ENCODE measurements at places on chromosomes 5 and 9. TPM values are rescaled to one million over a fixed set of nuclear protein-coding genes. Genes with fewer than 3 reads are reported as not detected.

CCDC192 gene
- total RNA-seq, result not detected

SPOUT1 gene
- 30.1 TPM for total RNA-seq

DNA sequence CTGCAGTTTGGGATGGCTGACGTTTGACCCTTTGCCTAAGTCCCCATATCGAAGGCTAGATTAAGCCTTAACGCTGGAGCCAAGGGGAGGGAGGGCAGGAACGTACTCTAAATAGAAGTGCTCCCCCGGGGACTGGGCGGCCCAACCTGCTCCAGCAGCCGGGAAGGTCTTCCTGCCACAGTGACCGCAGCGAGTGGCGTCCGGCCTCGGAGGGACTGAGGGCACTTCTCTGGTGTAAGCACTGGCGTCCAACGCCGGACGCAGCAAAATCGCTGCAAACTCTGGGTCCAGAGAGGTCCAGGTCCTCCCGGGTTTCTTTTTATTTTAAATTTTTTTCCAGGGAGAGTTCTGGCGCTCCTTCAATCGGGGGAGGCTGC is 505 bp upstream of the ACER2 start:
- H3K4me1 ChIP-seq, result peaks cover 13% of the 10 kb centered on the region
- DNase-seq, result no peak
- H3K27me3 ChIP-seq, result no peaks in the 10 kb centered on the region
- H3K27ac ChIP-seq, result no peak overlapping the region

ASPN gene
- 0.12 TPM for total RNA-seq

DNA sequence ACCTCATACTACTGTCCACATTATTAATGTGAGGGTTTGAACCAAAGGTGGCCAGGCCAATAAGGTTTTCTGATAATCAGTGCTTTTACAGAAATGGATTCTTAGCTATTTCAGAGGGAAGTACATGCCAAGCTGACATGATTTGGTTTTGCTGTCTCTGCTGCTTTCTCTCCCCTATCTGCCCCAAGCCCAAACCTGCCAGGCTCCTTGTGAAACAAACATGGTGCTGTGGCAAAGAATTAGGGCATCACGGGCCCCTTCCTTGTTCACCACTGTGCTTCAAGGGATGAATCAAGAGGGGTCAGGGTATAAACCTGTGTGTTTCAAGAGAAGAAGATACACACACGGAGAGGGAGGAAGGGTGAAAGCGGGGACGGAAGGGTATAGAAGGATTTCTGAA is 41.3 kb upstream of the SMU1 start:
- DNase-seq, result no peak
- peaks cover 100% of the 10 kb centered on the region for H3K36me3 ChIP-seq
- H3K27ac ChIP-seq, result peak overlapping the region; percentile 47
- H3K27me3 ChIP-seq, result no peaks in the 10 kb centered on the region

NCS1 gene
- total RNA-seq, result 27.8 TPM

FOXB2 gene
- total RNA-seq, result not detected

GRCh38 chr5:96427824-96428223 is 5.2 kb downstream of the PCSK1 start:
- H3K27ac ChIP-seq, result no peak overlapping the region
- H3K4me3 ChIP-seq, result no peak overlapping the region
- H3K27me3 ChIP-seq, result peaks cover 11% of the 10 kb centered on the region
- no peaks in the 10 kb centered on the region for H3K4me1 ChIP-seq
- DNase-seq, result peak; percentile 51

CDX1 gene
- not detected for total RNA-seq

DNA sequence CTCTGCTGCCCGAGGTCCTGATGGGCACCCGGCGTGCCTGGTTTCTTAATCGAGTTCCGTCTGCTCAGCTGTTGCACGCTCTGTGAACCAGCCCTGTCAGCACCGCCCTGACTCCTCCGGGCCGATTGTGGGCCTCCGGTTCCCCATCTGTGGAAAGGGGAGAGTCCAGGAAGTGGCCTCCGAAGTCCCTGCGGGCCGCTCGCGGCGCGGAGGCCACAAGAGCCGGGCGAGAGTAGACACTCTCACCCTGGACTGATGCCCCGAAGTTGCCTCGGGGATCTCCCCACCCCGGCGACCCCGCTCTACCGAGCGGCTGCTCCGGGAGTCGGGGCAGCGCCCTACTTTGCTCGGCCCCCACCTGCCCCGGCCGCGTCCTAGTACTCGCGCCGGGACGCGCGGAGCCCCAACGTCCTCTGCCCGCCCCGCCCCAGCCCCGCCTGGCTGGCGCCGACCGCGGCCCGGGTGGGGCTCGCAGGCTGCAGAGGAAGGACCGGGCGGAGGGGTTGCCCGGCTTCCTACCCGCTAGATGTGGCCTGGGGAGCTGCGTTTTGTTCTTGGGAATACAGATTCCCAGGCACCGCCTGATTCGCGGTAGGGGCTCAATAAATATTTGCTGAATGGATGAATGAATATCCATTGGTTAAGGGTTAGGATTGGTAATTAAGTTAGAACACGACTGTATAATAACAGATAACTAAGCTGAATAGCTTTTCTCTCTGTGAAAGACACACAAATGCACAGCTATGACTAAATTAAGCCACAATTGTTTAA is 935 bp upstream of the ZNF367 start:
- peak; percentile 51 for DNase-seq
- H3K36me3 ChIP-seq, result no peaks in the 10 kb centered on the region
- H3K4me1 ChIP-seq, result peaks cover 21% of the 10 kb centered on the region
- peak overlapping the region; percentile 93 for H3K4me3 ChIP-seq

GRCh38 chr9:11318946-11319345 is 706.1 kb upstream of the PTPRD start:
- DNase-seq, result no peak
- H3K4me1 ChIP-seq, result no peaks in the 10 kb centered on the region
- H3K4me3 ChIP-seq, result no peak overlapping the region
- no peak overlapping the region for H3K27ac ChIP-seq
- H3K36me3 ChIP-seq, result no peaks in the 10 kb centered on the region

ECM2 gene
- 13.5 TPM for total RNA-seq

SPATA31A3 gene
- total RNA-seq, result not detected

TCOF1 gene
- 68.4 TPM for total RNA-seq

FAXDC2 gene
- total RNA-seq, result 0.79 TPM

GRCh38 chr5:98940581-98940980 is 11.8 kb upstream of the CHD1 start:
- peaks cover 41% of the 10 kb centered on the region for H3K4me1 ChIP-seq
- H3K36me3 ChIP-seq, result peaks cover 10% of the 10 kb centered on the region
- DNase-seq, result no peak
- H3K27me3 ChIP-seq, result no peaks in the 10 kb centered on the region
- H3K27ac ChIP-seq, result peak overlapping the region; percentile 10

DNA sequence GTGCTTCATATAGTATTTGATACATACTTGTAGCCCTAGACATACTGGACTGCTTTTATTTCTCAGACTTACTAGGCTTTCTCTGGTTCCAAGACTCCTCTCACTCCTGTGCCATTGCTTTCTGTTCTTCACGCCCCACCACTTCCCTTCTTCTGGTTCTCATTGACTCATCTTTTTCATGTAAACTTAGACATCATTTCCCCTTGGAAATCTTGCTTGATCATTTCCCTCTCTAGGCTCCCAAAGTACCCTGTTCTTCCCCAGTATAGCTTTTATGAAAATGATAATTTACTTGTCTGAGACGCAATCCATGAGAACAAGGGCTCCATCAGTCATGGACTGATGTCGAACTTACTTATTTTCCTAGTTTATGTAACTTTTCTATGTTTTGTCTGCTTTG is 83.5 kb downstream of the TLR4 start:
- no peaks in the 10 kb centered on the region for H3K4me1 ChIP-seq
- DNase-seq, result no peak
- no peak overlapping the region for H3K4me3 ChIP-seq

- H3K4me3 ChIP-seq, result no peak overlapping the region
- H3K27me3 ChIP-seq, result no peaks in the 10 kb centered on the region
- peaks cover 34% of the 10 kb centered on the region for H3K36me3 ChIP-seq
Observed at GRCh38 chr5:172044631-172045314, 38.3 kb upstream of the FBXW11 start.

DNA sequence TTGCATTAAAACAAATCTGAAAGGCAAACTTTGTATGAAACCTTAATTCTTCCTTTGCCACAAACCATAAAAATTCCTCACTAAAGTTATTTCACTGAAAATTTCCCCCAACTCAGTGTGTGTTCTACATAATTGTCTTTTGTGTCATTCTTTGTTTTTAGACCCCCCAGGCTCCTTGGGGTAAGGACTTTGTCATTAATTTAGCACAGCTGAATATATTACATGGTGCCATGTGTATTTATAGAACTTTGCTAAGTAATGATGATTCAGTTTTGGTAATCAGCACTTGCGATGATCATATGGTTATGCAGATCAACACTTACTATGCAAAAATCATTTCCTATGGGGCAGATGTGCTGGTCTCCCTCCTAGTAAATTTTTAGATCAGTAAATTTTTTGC is 712.1 kb upstream of the MEF2C start:
- no peak for DNase-seq
- H3K4me3 ChIP-seq, result no peak overlapping the region
- H3K27me3 ChIP-seq, result no peaks in the 10 kb centered on the region

LCN10 gene
- total RNA-seq, result not detected

ZNF454 gene
- not detected for total RNA-seq

GRCh38 chr9:134306636-134307600 is 19.3 kb upstream of the RXRA start:
- DNase-seq, result no peak
- no peak overlapping the region for H3K27ac ChIP-seq
- H3K4me1 ChIP-seq, result no peaks in the 10 kb centered on the region
- peaks cover 11% of the 10 kb centered on the region for H3K27me3 ChIP-seq

GRCh38 chr9:34001951-34002350 is 46.7 kb downstream of the UBAP2 start:
- no peak for DNase-seq
- H3K36me3 ChIP-seq, result peaks cover 77% of the 10 kb centered on the region
- H3K27ac ChIP-seq, result no peak overlapping the region

- no peak overlapping the region for H3K4me3 ChIP-seq
- no peaks in the 10 kb centered on the region for H3K36me3 ChIP-seq
- no peak for DNase-seq
- H3K4me1 ChIP-seq, result no peaks in the 10 kb centered on the region
- H3K27ac ChIP-seq, result no peak overlapping the region
Observed at GRCh38 chr9:112124156-112124555, 50.9 kb downstream of the SUSD1 start.

DNA sequence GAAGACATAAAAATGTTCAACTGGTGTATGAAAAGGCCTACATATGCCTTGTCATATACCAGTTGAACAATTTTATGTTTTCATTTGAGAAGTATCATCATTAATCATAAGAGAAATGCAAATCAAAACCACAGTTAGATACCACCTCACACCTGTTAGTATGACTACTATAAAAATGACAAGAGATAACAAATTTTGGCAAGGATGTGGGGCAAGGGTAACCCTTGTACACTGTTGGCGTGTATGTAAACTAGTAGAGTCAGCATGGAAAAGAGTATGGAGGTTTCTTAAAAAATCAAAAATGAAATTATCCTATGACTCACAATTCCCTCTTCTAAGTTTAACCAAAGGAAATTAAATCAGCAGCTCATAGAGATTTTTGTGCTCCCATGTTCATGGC is 250.4 kb upstream of the ST8SIA4 start:
- no peaks in the 10 kb centered on the region for H3K36me3 ChIP-seq
- H3K4me3 ChIP-seq, result no peak overlapping the region
- no peaks in the 10 kb centered on the region for H3K27me3 ChIP-seq
- no peak for DNase-seq
- H3K27ac ChIP-seq, result no peak overlapping the region

SLC45A2 gene
- total RNA-seq, result not detected

- H3K27me3 ChIP-seq, result no peaks in the 10 kb centered on the region
- peaks cover 28% of the 10 kb centered on the region for H3K36me3 ChIP-seq
- no peak for DNase-seq
- H3K4me1 ChIP-seq, result peaks cover 19% of the 10 kb centered on the region
Observed at GRCh38 chr5:149839761-149840160, 104.8 kb downstream of the PDE6A start.

- peak overlapping the region; percentile 49 for H3K27ac ChIP-seq
- H3K36me3 ChIP-seq, result peaks cover 32% of the 10 kb centered on the region
- peak overlapping the region; percentile 25 for H3K4me3 ChIP-seq
- DNase-seq, result no peak
- H3K4me1 ChIP-seq, result peaks cover 4% of the 10 kb centered on the region
Observed at GRCh38 chr5:73844165-73844564, 218.2 kb downstream of the ARHGEF28 start.
